ENCODE measurements at places on chromosomes 16 and 17. TPM values are rescaled to one million over a fixed set of nuclear protein-coding genes. Genes with fewer than 3 reads are reported as not detected.

GRCh38 chr16:71626858-71627213 is 852 bp downstream of the MARVELD3 start:
- no peak for DNase-seq

DNA sequence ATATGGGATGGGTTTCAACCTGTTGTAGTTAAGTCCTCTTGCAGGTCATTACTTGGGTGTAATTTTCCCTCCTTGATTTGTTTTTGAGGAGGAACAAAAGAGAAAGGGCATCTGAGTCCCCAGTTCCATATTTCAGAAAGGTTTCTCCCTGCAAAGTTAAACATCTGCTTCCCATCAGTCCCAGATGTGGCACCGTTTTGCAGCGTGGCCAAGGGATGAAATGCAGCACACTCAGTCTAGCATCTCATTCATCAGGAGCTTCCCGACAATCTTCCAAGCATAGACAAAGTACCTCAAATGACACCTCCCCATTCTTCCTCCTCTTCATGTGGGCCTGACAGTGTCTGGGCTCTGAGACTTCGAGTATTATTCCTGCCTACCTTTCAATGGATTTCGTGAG is 363.7 kb upstream of the SOX9 start:
- DNase-seq: no peak

DNA sequence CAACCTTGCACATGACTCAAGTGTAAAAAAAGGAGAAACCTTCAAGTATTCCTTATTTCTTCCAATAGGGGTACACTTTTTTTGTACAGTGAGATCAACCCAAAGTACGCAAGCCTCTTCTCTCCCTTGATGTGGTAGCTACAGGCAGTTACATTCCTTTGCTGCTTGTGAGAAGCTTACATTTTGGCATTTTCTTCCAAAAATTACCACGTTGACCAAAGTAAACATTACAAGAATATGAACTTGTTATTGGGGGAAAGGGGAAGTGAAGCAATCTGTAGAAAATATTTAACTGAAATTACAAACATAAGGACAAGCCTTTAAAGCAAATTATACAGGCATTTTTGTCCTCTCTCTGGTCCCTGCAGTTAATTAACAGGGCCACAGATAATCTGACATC is 97.0 kb upstream of the TOB1 start:
- DNase-seq: no peak

GRCh38 chr17:4998732-4999429 is 1.1 kb downstream of the KIF1C start:
- DNase-seq: peak; percentile 19

- DNase-seq: no peak
Observed at GRCh38 chr16:62638964-62639870, 603.0 kb upstream of the CDH8 start.

DNA sequence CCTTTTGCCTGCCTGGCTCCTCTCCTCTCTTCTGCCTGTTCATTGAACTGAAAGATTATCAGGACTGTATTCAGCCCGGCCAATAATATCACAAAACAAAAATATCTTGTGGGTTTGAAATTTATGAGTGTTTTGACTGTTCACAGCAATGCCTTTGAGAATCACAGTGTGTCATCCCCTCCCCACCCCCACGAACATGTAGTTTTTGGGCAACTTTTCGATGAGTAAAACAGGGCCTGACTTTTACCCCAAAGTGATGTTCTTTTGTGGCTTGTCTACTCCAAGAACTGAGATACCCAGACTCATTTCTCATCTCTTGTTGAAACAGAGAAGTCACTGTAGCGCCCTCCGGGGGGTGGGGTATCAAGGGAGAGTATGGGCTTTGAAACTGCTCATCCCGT is 675.7 kb downstream of the WWOX start:
- DNase-seq: no peak

Gene NPIPA7
- not detected for total RNA-seq

- DNase-seq: peak; percentile 78
Observed at GRCh38 chr17:45277216-45277849, 15.4 kb upstream of the SPATA32 start.

GRCh38 chr17:71764505-71764904 is 356.3 kb upstream of the SOX9 start:
- peak; percentile 11 for DNase-seq

DNA sequence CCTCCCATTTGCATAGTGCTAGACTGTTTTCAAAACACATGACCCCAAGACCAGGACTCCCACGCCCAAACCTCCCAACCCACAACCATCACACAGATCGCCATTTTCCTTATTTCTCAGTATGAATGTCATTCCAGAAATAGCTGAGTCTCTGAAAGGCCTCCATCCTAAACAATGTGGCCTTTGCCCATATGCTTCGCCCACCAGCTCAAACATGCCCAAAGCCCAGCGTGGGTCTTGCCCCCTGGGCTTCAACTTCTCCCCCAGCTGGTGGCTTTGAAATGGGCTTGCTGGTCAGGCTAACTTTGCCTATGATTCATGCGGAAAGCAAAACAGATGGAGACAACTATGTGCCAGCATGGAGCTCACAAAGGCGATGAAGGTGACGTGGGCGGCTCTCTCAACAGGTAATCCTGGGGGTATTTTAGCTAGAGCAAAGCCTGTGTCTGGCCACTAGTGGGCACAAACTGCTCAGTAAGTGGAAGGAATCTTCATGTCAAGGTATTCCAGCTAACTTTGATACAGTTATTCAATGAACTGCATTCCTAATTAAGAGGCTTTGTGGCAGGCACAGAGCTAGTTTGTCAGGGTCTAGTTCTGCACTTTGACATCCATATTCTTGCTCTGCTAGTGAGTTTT is 17.1 kb downstream of the PMP22 start:
- DNase-seq: no peak

- no peak for DNase-seq
Observed at GRCh38 chr17:50364061-50364458, 8.9 kb downstream of the MRPL27 start.

- no peak for DNase-seq
Observed at GRCh38 chr16:66695935-66696668, 441 bp downstream of the CMTM4 start.

Gene MEFV
- not detected for total RNA-seq

DNA sequence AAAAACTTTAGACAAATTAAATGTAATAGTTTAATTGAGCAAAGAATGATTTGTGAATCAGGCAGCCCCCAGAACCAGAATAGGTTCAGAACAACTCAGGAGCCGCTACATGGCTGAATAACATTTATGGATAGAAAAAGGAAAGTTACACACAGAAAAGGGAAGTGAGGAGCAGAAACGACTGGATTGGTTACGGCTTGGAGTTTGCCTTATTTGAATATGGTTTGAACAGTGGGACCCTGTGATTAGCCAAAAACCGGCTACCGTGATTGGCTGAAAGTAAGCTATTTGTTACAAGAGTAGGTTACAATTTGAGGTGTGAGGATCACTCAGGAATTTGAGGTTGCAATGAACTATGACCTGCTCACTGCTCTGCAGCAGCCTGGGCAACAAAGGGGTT is 1139.8 kb downstream of the CDH11 start:
- no peak for DNase-seq

Gene CD300A
- total RNA-seq: not detected

Gene CLEC19A
- not detected for total RNA-seq

DNA sequence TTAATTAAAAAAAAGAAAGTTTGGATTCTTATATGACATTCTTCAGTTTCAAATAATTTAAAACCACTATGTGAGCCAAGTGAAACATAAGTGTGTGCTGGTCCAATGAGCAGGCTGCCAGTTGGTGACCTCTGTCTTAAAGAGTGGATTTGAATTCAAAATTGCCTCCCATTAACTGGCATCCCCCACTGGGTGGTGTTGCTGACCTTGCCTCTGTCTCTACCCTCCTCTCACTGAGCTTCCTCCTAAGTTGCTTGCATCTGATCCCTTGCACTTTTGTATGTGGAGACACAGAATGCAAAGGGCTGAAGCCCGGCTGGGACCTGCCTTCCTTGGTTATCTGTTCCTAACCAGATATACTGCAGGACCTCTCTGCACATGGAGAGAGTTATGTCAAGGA is 160.6 kb downstream of the CYLD start:
- no peak for DNase-seq

DNA sequence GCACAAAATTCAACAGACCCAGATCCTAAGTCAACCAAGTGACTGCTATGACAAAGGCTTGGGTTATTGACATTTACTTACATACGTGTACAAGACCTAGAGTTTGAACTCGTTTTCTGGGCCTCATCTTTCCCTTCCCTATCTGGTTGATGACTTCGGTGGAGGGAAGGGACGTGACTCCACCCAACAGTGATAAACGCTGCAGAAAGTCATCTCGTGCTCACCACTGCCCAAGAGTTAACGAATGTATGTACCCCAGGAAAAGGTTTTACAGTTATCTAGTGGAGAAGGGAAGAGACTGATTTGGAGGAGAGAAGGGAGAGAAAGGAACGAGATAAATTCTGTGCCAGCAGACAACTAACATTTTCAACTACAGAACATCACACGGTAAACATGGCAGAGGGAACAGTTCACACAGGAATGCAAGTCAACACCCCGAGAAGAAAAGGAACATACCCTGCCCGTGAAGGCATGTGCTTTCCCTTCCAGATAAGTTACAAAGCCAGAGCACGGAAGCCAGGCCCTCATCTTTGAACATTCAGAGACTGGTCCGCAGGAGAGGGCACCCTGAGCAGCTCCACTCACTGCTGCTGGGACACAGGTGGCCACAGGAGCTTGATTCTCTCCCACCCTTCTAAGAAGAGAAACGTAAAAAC is 13.9 kb upstream of the CYTH1 start:
- no peak for DNase-seq

DNA sequence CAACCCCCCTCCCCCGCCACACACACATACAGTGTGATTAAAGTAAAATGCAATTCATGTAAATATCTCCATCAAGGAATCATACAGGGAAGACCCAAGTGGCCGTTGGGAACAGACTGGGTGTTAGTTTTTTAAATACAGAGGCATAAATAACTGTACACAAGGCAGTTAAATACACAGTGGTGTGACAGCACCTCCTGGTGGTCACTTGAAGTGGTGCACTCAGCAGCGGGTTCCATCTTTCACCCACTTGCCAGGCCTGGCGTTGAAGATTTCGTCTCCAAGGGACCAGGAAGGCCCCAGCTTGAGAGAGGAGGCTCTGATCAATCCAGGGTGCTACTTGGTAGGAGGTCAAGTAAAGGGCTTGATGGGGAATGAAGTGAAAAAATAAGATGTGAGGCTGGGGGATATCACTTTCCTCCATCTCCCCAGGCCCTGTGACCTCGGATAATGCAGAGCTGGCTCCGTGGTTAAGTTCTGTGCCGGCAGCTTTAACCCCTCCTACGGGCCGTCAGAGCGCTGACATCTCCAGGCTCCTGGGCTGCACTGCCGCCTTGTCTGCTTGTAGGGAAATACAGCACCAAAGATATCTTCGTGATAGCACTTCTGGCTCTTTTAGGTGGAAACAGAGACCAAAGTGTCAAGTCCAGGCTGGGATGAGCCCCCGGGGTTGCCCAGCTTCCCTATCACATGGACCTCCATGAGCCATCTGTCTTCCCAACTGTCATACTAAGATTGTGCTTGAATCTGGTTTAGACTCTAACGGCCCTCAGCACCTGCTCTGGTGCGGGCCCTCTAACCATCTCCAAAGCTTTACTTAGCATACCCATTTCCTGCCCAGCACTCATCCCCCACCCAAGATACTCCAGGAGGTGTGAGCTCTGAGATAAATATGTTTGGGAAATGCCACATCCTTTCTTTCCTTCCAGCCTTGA is 20.7 kb downstream of the LGALS9 start:
- DNase-seq: peak; percentile 38

GRCh38 chr16:6558126-6558525 is 774.5 kb upstream of the RBFOX1 start:
- no peak for DNase-seq

GRCh38 chr17:34412965-34413441 is 50.0 kb upstream of the CCL1 start:
- DNase-seq: no peak

Gene CSH1
- total RNA-seq: not detected

Gene GDPD3
- not detected for total RNA-seq

DNA sequence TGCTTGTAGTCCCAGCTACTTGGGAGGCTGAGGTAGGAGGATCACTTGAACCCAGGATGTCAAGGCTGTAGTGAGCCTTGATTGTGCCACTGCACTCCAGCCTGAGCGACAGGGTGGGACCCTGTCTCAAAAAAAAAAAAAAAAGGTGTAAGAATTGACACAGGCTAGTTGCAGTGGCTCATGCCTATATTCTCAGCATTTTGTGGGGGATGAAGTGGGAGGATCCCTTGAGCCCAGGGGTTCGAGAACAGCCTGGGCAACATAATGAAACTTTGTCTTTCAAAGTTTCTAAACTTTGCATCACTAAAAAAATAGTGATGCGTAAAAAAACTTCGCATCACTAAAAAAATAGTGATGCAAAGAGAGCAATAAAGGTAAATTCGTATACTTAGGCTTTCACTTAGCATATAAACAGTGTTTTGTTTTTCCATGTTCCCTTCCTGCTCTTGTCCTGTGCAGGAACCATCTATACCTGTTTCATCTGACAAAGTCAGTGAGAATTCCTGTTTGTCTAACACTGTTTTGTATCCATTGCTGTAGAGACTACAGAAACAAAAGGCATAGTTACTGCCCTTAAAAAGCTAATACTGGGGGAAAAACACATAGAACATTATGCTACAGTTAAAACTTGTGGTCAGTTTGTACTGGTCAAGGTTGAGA is 32.1 kb downstream of the CTCF start:
- no peak for DNase-seq

GRCh38 chr16:57468346-57468745 is 5.9 kb downstream of the POLR2C start:
- DNase-seq: no peak

- no peak for DNase-seq
Observed at GRCh38 chr17:74211912-74212208, 1.5 kb upstream of the TTYH2 start.

GRCh38 chr17:15023589-15024336 is 241.4 kb downstream of the PMP22 start:
- DNase-seq: no peak

GRCh38 chr17:49510059-49510719 is 15.1 kb downstream of the NGFR start:
- DNase-seq: no peak

DNA sequence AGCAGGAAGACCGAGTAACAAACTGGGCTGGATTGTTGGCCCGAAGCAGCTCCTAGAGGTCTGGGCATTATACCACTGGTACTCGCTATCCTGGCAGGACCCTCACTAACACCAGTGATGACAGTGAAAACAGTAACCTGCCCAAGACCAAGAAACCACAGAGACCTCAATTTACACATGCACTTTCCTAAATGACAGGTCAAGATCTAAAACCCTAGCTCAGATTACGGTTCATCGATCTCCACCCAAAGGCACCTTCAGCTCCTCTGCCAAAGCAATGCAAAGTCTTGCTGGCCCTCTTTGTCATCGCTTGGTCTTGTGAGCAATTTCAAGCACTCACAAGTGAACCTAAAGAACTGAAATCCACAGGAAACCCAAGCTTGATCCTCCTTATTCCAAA is 1.5 kb downstream of the PIP4K2B start:
- no peak for DNase-seq

Gene RNF151
- not detected for total RNA-seq

GRCh38 chr16:57024894-57025680 is 35.7 kb downstream of the NLRC5 start:
- DNase-seq: no peak

Gene KIF19
- total RNA-seq: not detected
